ENCODE measurements at places on chromosomes 7 and 10. TPM values are rescaled to one million over a fixed set of nuclear protein-coding genes. Genes with fewer than 3 reads are reported as not detected.

GPAM gene
- total RNA-seq, result 4.9 TPM

RNF32 gene
- 1.7 TPM for total RNA-seq

EPHB6 gene
- 52.3 TPM for total RNA-seq

MAPK8 gene
- 34.0 TPM for total RNA-seq

DPP6 gene
- not detected for total RNA-seq

ANKRD30A gene
- total RNA-seq, result not detected

NUTM2E gene
- not detected for total RNA-seq

CREB3L2 gene
- total RNA-seq, result 32.9 TPM

MRLN gene
- total RNA-seq, result 0.35 TPM

LEP gene
- not detected for total RNA-seq

MBL2 gene
- not detected for total RNA-seq

ITGB8 gene
- 0.37 TPM for total RNA-seq

GRCh38 chr7:37765872-37766525 is 82.4 kb upstream of the NME8 start:
- H3K4me1 ChIP-seq, result no peaks in the 10 kb centered on the region
- H3K4me3 ChIP-seq, result no peak overlapping the region
- H3K27ac ChIP-seq, result no peak overlapping the region

GRCh38 chr10:31944071-31944433 is 15.4 kb upstream of the ARHGAP12 start:
- H3K27me3 ChIP-seq, result peaks cover 5% of the 10 kb centered on the region
- DNase-seq, result no peak
- no peak overlapping the region for H3K4me3 ChIP-seq
- H3K27ac ChIP-seq, result no peak overlapping the region
- H3K36me3 ChIP-seq, result no peaks in the 10 kb centered on the region
- H3K4me1 ChIP-seq, result peaks cover 4% of the 10 kb centered on the region

GRCh38 chr10:77264107-77264506 is 373.5 kb downstream of the KCNMA1 start:
- H3K4me3 ChIP-seq, result peak overlapping the region; percentile 0
- no peaks in the 10 kb centered on the region for H3K4me1 ChIP-seq
- no peaks in the 10 kb centered on the region for H3K27me3 ChIP-seq
- no peak for DNase-seq
- H3K36me3 ChIP-seq, result no peaks in the 10 kb centered on the region
- H3K27ac ChIP-seq, result no peak overlapping the region

DNA sequence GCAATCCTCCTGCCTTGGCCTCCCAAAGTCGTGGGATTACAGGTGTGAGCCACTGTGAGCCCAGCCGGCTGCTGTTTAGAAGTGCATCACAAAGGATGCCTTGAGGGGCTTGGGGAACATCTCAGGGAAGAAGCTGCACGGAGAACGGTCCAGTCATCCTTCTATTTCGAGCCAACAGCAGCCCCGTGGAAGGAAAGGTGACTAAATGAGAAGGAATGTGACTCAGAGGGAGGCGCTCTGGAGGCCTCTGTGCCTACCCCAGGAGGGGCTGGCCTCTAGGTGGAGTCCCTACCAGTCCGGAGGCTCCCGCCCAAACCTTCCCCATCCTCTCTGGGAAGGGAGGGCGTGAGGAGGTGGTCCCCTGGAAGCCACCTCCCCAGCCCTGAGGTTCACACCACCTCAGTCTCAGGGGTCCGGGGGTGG is 76.2 kb downstream of the CTBP2 start:
- no peak overlapping the region for H3K4me3 ChIP-seq
- no peak overlapping the region for H3K27ac ChIP-seq
- no peak for DNase-seq
- H3K36me3 ChIP-seq, result no peaks in the 10 kb centered on the region
- peaks cover 74% of the 10 kb centered on the region for H3K27me3 ChIP-seq
- H3K4me1 ChIP-seq, result no peaks in the 10 kb centered on the region

GRCh38 chr7:29883462-29884398 is 77.4 kb downstream of the WIPF3 start:
- H3K36me3 ChIP-seq, result peaks cover 5% of the 10 kb centered on the region
- peaks cover 4% of the 10 kb centered on the region for H3K4me1 ChIP-seq
- peak overlapping the region; percentile 56 for H3K4me3 ChIP-seq
- no peak overlapping the region for H3K27ac ChIP-seq

- peaks cover 3% of the 10 kb centered on the region for H3K36me3 ChIP-seq
- no peak overlapping the region for H3K4me3 ChIP-seq
- H3K27ac ChIP-seq, result no peak overlapping the region
- H3K27me3 ChIP-seq, result peaks cover 24% of the 10 kb centered on the region
- no peak for DNase-seq
These were observed 107.8 kb downstream of the HECW1 start for GRCh38 chr7:43220250-43220649.

DNA sequence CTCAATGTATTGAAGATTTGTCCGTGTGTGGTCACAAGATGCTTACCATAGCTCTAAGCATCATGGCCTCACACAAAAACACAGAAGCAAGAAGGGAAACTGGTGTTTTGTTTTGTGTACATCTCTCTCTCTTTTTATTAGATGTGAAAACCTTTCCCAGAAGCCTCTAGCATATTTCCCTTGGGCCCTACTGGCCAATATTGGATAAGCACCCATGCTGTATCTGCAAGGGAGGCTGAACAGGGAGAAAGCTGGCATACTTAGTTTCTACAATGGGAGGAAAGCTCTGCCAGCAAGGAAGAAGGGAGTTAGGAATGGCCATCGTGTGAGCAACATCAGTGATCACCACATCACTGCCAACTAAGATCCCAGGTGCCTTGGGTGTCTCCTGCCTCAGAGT is 9.6 kb upstream of the NAMPT start:
- no peak for DNase-seq
- H3K27ac ChIP-seq, result no peak overlapping the region
- H3K27me3 ChIP-seq, result peaks cover 18% of the 10 kb centered on the region

GRCh38 chr10:1392127-1392526 is 335.9 kb downstream of the WDR37 start:
- no peaks in the 10 kb centered on the region for H3K27me3 ChIP-seq
- DNase-seq, result no peak
- H3K4me1 ChIP-seq, result peaks cover 2% of the 10 kb centered on the region
- peak overlapping the region; percentile 45 for H3K4me3 ChIP-seq
- H3K27ac ChIP-seq, result no peak overlapping the region

GRCh38 chr7:133887459-133887858 is 239.7 kb upstream of the LRGUK start:
- peaks cover 3% of the 10 kb centered on the region for H3K36me3 ChIP-seq
- no peaks in the 10 kb centered on the region for H3K27me3 ChIP-seq
- H3K27ac ChIP-seq, result no peak overlapping the region
- DNase-seq, result no peak
- H3K4me1 ChIP-seq, result no peaks in the 10 kb centered on the region
- H3K4me3 ChIP-seq, result no peak overlapping the region

DNA sequence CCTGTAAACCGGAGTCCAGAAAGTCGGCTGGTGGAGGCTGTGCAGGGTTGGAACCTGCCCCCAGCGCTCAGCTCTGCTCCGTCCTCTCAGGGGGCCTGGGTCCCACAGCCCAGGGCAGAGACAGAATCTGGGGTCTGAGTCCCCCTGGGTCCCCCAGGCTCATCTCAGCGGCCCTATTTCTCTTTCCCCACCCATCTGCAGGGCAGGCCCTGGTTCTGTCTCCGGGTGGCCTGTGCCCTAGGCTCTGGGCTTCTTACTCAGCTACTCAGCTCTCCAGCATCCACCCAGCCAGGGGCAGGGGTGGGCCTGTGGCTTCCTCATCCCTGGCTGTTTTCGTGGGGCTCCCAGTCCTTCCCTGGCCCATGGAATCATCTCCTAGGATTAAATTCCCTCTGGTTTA is 183.4 kb downstream of the ADARB2 start:
- H3K27me3 ChIP-seq, result peaks cover 27% of the 10 kb centered on the region
- no peaks in the 10 kb centered on the region for H3K36me3 ChIP-seq
- H3K27ac ChIP-seq, result no peak overlapping the region
- peaks cover 14% of the 10 kb centered on the region for H3K4me1 ChIP-seq
- no peak overlapping the region for H3K4me3 ChIP-seq

- no peak for DNase-seq
- no peaks in the 10 kb centered on the region for H3K4me1 ChIP-seq
- H3K27ac ChIP-seq, result no peak overlapping the region
- no peak overlapping the region for H3K4me3 ChIP-seq
These were observed 415.6 kb downstream of the EXOC4 start for GRCh38 chr7:133668296-133669060.

DNA sequence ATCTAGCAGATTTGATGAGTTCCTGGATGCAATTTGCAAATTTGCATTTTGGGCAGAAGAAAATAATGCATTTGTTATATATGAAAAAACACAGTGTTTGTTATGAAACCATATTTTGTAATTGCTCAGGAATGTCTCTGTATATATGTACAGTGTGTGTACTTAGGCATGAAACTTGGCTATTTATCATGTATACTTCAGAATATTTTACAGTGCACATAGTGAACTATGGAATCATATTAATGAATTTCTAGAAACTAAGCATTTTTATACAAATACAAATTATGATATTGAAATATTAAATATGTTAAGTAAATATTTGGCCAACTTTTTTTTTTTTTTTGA is 107.5 kb downstream of the TWIST1 start:
- H3K4me3 ChIP-seq, result no peak overlapping the region
- no peaks in the 10 kb centered on the region for H3K27me3 ChIP-seq
- H3K27ac ChIP-seq, result no peak overlapping the region
- H3K4me1 ChIP-seq, result no peaks in the 10 kb centered on the region

- DNase-seq, result no peak
- peaks cover 2% of the 10 kb centered on the region for H3K36me3 ChIP-seq
- no peak overlapping the region for H3K4me3 ChIP-seq
These were observed 17.5 kb downstream of the VPS50 start for GRCh38 chr7:93249491-93250148.

DNA sequence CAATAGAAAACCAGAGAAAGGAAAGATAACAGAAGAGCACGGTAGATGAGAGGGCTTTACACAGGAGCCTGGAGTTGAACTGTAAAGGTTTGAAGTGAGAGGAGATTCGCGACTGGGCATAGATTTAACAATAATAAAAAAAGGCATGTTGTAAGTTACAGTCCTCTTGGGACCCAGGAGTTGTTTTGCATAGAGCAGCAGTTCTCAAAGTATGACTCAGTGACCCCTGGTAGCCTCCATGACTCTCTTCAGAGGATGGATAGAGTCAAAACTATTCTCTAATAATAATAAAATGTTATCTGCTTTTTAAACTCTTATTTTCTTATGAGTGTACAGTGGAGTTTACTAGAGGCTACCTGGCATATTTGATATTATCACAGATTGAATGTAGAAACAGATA is 262.3 kb downstream of the SORCS3 start:
- H3K27ac ChIP-seq, result no peak overlapping the region
- peaks cover 19% of the 10 kb centered on the region for H3K27me3 ChIP-seq
- H3K36me3 ChIP-seq, result no peaks in the 10 kb centered on the region
- H3K4me3 ChIP-seq, result no peak overlapping the region

- H3K4me3 ChIP-seq, result peak overlapping the region; percentile 69
- peak overlapping the region; percentile 27 for H3K27ac ChIP-seq
- H3K4me1 ChIP-seq, result peaks cover 8% of the 10 kb centered on the region
- peak; percentile 9 for DNase-seq
- H3K27me3 ChIP-seq, result peaks cover 12% of the 10 kb centered on the region
These were observed 199.5 kb downstream of the SKAP2 start for GRCh38 chr7:26664735-26665416.

DNA sequence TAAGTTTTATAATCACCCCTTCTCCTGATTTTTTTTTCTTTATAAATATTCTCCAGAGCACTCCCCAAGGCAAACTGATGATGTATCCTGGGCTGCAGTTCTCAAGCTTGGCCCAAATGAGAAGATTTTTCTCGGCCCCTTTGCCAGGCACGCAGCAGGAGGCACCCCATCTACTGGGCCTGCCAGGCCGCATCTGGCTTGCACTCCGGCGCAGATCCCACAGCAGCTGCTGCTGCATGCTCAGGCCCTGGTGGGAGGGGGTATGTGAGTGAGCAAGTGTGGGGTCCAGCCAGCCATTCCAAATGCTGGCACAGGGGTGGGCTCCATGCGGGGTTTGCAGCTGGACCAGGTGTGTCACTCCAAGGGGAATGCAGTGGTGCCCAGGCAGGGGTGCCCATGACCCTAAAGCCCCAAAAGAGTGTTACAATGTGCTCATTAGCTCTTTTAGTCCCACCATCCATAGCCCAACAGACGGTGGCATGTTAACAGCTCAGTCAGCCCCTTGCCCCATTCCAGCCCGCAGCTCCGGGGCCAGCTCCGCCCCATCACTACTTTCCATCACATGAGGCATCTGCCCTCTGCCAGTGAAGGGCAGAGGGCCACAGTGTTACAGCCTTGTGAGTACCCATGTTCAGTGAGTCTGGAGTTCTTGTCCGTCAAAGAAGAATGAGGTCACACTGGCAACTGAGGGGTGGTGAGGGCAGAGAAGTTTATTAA is 25.9 kb downstream of the OAT start:
- H3K27ac ChIP-seq, result no peak overlapping the region
- peaks cover 2% of the 10 kb centered on the region for H3K36me3 ChIP-seq
- H3K27me3 ChIP-seq, result no peaks in the 10 kb centered on the region
- no peak for DNase-seq
- H3K4me1 ChIP-seq, result no peaks in the 10 kb centered on the region
- no peak overlapping the region for H3K4me3 ChIP-seq

DNA sequence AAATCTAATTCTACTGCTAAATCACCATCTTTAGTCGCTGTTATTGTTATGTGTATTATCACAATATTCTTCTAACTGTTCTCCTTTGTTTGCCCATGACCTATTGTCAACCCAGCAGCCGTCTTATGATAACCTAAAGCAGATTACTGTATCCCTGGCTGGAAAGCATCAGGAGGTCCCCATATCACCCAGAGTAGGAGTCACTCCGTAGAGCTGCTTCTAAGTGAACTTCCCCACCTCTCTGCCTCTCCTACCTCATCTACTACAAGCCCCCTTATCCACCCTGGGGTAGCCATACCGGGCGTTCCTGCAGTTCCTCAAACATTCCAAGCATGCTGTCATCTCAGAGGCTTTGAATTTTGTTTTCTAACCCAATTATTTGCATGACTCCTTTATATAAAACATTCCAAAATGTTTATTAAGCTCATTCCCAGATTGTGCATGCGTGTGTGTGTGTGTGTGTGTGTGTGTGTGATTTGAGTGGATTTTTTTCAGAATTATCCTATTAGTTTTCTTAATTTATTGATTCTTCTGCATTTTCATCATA is 39.7 kb downstream of the POU6F2 start:
- H3K27ac ChIP-seq, result no peak overlapping the region
- no peak for DNase-seq
- no peaks in the 10 kb centered on the region for H3K4me1 ChIP-seq
- H3K27me3 ChIP-seq, result peaks cover 4% of the 10 kb centered on the region

DNA sequence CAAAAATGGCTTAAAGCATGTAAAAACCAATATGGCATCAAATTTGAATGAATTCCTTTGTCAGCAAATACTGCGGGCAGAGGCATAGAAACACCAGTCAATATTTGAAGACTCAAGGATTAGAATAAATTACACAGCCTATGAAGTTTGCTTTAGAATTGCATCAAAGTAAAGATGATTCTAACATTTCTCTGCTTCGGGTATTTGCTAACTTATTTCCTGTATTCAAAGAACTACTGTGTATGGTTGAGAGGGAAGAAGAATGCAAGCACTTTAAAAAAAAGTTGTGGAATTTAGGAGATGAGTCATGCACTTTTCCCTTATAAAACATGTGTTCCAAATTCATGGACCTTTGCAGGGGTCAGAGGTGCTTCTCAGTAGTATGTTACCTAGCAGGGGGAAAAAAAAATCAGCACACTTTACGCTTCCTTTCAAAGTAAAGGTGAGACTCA is 90.1 kb downstream of the PIP4K2A start:
- H3K27ac ChIP-seq, result peak overlapping the region; percentile 99
- no peaks in the 10 kb centered on the region for H3K27me3 ChIP-seq
- no peaks in the 10 kb centered on the region for H3K36me3 ChIP-seq
- peaks cover 65% of the 10 kb centered on the region for H3K4me1 ChIP-seq
- no peak for DNase-seq

- no peaks in the 10 kb centered on the region for H3K36me3 ChIP-seq
- no peaks in the 10 kb centered on the region for H3K4me1 ChIP-seq
- no peak for DNase-seq
- no peak overlapping the region for H3K4me3 ChIP-seq
- peaks cover 34% of the 10 kb centered on the region for H3K27me3 ChIP-seq
These were observed 170.7 kb upstream of the PLPP4 start for GRCh38 chr10:120286280-120286679.
